ENCODE measurements at places on chromosomes 6 and 20. TPM values are rescaled to one million over a fixed set of nuclear protein-coding genes. Genes with fewer than 3 reads are reported as not detected.

DNA sequence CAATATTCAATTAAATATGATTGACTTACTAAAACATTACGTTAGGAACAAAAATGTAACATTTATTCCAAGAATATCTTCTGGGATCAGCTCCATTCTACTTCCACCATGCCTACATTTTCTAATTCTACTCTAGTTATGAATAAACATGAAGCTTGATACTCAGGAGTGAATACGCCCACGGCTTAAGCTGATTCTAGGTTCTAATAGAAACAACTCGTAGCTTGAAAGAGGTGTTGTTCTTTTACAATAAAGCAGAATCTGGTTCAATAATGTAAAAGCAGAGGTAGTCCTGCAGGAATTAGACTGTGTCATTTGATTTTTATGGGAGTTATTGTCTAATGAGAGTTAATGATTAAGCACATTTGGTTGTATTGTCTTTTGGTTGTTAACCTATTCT lies 107.3 kb upstream of the OLIG3 start:
- no peaks in the 10 kb centered on the region for H3K36me3 ChIP-seq
- peaks cover 20% of the 10 kb centered on the region for H3K27me3 ChIP-seq
- no peaks in the 10 kb centered on the region for H3K4me1 ChIP-seq
- no peak overlapping the region for H3K27ac ChIP-seq

GRCh38 chr20:21372016-21372415 lies 25.3 kb downstream of the NKX2-4 start:
- H3K27me3 ChIP-seq = no peaks in the 10 kb centered on the region
- no peak overlapping the region for H3K4me3 ChIP-seq
- H3K27ac ChIP-seq = no peak overlapping the region
- H3K4me1 ChIP-seq = no peaks in the 10 kb centered on the region
- no peak for DNase-seq

- H3K27me3 ChIP-seq = no peaks in the 10 kb centered on the region
- H3K4me1 ChIP-seq = no peaks in the 10 kb centered on the region
- H3K36me3 ChIP-seq = no peaks in the 10 kb centered on the region
- no peak overlapping the region for H3K27ac ChIP-seq
Observed at GRCh38 chr6:129340983-129341382, 369.0 kb downstream of the ARHGAP18 start.

- H3K4me3 ChIP-seq = no peak overlapping the region
- H3K27me3 ChIP-seq = no peaks in the 10 kb centered on the region
- H3K36me3 ChIP-seq = no peaks in the 10 kb centered on the region
- DNase-seq = no peak
Observed at GRCh38 chr6:160634706-160635105, 29.4 kb downstream of the LPA start.

- no peak overlapping the region for H3K27ac ChIP-seq
- no peaks in the 10 kb centered on the region for H3K4me1 ChIP-seq
- no peaks in the 10 kb centered on the region for H3K27me3 ChIP-seq
- H3K36me3 ChIP-seq = no peaks in the 10 kb centered on the region
Observed at GRCh38 chr20:35207950-35208611, 18.4 kb upstream of the MMP24 start.

DNA sequence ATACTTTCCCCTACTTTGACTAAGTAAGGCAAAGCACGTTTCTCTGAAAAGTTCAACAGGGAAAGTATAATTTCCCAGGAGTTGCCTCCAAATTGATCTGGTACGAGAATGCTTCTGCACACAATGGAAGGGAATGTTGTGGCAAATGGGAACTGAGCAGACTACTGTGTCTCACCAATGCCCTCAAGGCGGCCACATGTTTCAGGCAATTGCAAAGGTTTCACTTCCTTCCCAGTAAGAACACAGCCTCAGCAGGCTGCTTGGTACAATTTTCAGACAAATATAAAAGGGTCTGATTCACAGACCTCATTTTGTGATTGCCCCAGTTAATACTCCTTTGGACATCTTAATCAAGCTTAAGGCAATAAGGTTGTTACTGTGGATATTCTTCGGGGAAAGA lies 71.2 kb downstream of the KIAA0319 start:
- H3K4me3 ChIP-seq = no peak overlapping the region
- H3K27ac ChIP-seq = no peak overlapping the region
- H3K36me3 ChIP-seq = no peaks in the 10 kb centered on the region
- no peak for DNase-seq
- H3K4me1 ChIP-seq = no peaks in the 10 kb centered on the region
- no peaks in the 10 kb centered on the region for H3K27me3 ChIP-seq

DNA sequence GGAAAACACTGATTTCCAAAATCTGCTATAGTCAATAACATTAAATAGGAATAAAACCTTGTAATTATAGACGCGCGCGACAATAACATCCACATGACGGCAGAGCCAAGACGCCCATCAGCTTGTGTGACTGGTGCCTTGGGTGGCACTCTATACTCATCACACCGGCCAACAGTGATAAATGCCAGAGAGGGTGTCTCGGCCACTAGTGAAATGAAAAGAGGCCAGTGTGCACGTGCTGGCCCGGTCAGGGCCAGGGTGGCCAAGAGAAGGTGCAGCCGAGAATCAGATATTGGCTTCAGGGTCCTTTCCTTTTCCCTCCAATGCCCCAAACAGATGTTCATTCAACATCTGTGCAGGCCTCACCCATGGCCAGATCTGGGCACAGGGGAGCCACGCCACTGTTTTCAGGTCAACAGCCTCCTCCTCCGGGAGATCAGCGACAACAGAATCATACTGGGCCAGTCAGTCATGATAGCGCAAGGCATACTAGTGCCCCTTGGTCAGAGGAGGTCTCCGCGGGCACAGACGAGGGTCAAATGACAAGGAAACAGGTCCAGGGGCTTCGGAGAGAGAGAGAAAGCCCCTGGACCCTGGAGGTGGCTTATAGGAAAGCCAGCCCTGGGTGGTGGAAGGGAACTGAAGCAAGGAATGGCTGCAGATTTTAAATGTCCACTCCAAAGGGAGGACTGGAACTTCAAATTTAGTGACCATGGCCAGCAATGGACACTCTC lies 134.5 kb downstream of the PRND start:
- H3K4me3 ChIP-seq = no peak overlapping the region
- no peaks in the 10 kb centered on the region for H3K27me3 ChIP-seq
- H3K27ac ChIP-seq = no peak overlapping the region
- peaks cover 35% of the 10 kb centered on the region for H3K36me3 ChIP-seq

- no peak for DNase-seq
- no peaks in the 10 kb centered on the region for H3K36me3 ChIP-seq
- no peaks in the 10 kb centered on the region for H3K4me1 ChIP-seq
- no peak within 1 kb of the TSS for H3K4me3 ChIP-seq
- no peak within 1 kb of the TSS for H3K27ac ChIP-seq
- no peaks in the 10 kb centered on the region for H3K27me3 ChIP-seq
Observed at GRCh38 chr6:10521104-10521808, at the start of gene GCNT2. TSS of gene GCNT2 (plus strand) at chr6:10521351. CDS start at chr6:10528912, 7,561 bp downstream.

DNA sequence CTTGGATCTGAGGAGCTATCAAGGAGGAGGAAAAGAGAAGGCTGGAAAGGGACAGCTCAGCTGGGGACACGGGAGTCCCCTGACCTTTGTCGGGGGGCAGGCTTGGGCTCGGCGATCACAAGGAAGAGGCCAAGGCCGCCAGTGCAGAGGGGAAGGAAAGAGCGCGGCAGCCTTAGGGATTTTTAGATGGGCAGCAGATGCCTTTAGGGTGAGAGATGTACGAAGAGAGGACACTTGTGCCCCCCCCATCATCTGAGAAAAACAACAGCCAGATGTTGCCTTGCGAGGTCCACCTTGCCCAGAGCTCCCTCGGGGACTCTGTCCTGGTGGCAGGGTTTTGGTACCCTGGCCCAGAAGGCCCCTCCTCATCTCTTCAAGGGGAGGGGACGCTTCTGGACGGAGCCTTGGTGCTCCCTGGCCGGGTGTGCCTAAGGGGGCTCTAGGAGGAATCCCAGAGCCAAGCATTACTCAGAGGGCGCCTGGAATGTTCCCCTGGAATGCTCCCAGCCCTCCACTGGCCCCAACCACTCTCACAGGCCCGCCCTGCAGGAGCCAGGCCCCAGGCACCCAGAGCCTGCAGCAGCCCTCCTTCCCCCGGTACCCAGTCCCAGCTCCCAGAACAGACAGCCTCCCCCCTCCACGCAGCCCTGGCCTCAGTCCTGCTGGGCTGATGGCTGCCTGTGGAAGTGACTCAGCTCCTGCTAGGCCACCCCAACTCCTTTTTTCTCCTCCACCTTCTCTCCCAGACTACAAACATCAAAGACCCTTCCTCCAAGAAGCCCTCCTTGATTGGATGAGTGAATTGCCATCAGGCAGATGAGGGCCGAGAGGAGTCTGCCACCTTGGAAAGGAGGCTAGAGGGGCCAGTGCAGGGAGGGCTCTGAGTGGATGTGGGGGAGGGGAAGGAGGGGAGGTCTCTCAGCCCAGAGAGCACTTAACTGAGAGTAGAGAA lies 1.8 kb downstream of the ADAM33 start:
- peaks cover 10% of the 10 kb centered on the region for H3K4me1 ChIP-seq
- H3K27ac ChIP-seq = no peak overlapping the region
- no peak overlapping the region for H3K4me3 ChIP-seq
- peaks cover 36% of the 10 kb centered on the region for H3K27me3 ChIP-seq
- H3K36me3 ChIP-seq = no peaks in the 10 kb centered on the region

- H3K27me3 ChIP-seq = no peaks in the 10 kb centered on the region
- peak; percentile 30 for DNase-seq
- no peak overlapping the region for H3K4me3 ChIP-seq
- H3K4me1 ChIP-seq = no peaks in the 10 kb centered on the region
- no peak overlapping the region for H3K27ac ChIP-seq
Observed at GRCh38 chr6:134882426-134883038, 67.4 kb downstream of the ALDH8A1 start.

GRCh38 chr6:124887872-124888580 lies 74.2 kb upstream of the RNF217 start:
- H3K27ac ChIP-seq = no peak overlapping the region
- DNase-seq = no peak
- no peaks in the 10 kb centered on the region for H3K36me3 ChIP-seq
- H3K4me3 ChIP-seq = no peak overlapping the region

PNPLA1 gene
- total RNA-seq = not detected

KIFC1 gene
- 1.2 TPM for total RNA-seq

APOM gene
- 4.2 TPM for total RNA-seq

COL21A1 gene
- not detected for total RNA-seq

HFE gene
- total RNA-seq = 0.08 TPM

ULBP2 gene
- 1.8 TPM for total RNA-seq

SFTA2 gene
- total RNA-seq = not detected
